Activated CD8-positive, alpha-beta memory T cell treated with anti-CD3 and anti-CD28 coated beads for 1 hour (primary cell): ENCODE measurements at places on chromosomes 6 and 20.

GRCh38 chr6:157688275-157688959 is 134.6 kb upstream of the SNX9 start:
- DNase-seq, result no peak

GRCh38 chr6:73704260-73704659 is 8.3 kb downstream of the CD109 start:
- DNase-seq, result no peak

GRCh38 chr6:41455410-41455809 is 90.8 kb upstream of the FOXP4 start:
- DNase-seq, result no peak

- no peak for DNase-seq
These were observed 17.6 kb upstream of the ELMO2 start for GRCh38 chr20:46423882-46424482.

GRCh38 chr6:33808641-33809180 is 4.9 kb upstream of the MLN start:
- no peak for DNase-seq

- DNase-seq, result no peak
These were observed 21.4 kb downstream of the FAM50B start for GRCh38 chr6:3870528-3870925.

DNA sequence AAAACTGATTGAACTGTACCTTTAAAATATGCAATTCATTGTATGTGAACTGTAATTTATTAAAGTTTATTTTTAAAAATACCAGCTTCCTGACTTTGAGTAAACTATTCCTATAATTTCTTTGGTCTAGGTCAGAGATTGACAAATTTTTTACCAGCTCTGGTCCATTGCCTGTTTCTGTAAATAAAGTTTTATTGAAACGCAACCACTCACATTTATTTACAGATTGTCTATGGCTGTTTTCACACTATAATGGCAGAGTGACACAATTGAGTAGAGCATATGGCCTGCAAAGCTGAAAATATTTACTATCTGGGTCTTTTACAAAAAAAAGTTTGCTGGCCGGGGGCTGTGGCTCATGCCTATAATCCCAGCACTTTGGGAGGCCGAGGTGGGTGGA is 33.0 kb upstream of the NFATC2 start:
- DNase-seq, result no peak

GRCh38 chr6:152143359-152143758 is 335.9 kb downstream of the ESR1 start:
- DNase-seq, result no peak

GRCh38 chr6:158706369-158706982 is 56.6 kb downstream of the SYTL3 start:
- no peak for DNase-seq

- no peak for DNase-seq
These were observed 32.8 kb upstream of the HBS1L start for GRCh38 chr6:135087403-135087802.

DNA sequence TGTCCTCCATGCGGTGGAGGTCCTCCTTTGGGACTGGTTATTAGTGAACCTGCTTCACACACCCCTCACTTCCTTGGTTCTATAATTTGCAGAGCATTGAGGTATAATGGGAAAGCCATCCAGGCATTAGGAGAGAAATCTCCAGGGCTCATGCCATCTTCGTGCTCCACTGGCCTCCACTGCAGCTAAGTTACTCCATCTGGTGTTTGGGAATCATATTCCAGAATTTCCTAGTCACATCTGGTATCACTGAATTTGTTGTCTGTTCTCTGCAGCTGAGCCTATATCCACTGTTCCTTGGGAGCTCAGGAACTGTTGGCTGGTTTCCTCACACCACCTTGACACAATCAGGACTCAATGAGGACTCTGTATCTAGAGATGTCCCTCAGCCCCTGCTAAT is 173.0 kb upstream of the TSHZ2 start:
- no peak for DNase-seq

DNA sequence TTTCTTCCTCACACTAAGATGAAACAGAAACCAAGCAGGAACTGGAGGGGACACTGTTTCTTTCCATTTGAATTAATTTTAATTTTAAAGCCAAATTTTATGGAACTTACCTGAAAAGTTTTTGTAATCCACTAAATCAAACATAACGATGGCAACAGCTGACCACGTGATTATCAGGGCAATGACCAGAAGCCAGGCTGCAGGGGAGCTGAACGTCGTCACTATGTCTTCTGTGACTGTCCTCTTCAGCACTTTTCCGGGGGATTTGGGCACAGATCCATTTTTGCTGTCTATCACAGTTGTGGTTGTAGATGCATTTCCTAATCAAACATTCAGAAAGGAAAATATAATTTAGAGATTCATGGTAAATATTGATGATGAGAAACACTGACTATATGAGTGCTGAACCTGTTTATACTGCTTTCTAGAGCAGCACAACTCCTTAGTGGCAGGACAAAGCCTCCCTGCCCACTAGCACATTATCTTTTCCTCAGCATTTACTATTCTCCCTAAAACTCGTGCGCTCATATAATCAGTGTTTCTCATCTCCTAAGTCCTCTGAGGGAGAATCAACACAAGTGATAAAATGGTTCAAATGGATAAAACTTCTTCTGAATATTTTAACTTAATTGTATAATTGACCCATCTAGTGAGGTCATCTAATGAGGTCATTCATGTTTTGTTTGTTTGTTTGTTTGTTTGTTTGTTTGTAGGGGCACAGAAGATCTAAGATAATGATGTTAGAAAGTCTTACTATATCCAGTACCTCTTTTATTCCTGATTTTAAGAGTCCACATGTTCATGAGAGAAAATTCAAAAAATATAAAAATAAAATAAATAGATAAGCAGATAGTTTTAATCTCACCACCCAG is 65.7 kb downstream of the TRDN start:
- DNase-seq, result no peak
